ENCODE measurements at places on chromosomes 1 and 21.

GRCh38 chr1:92992054-92992453 is 30.8 kb upstream of the DIPK1A start:
- DNase-seq, result no peak

GRCh38 chr1:79005945-79006344 is 585 bp downstream of the ADGRL4 start:
- DNase-seq, result peak; percentile 28

- no peak for DNase-seq
Observed at GRCh38 chr1:209104646-209105045, 478.9 kb upstream of the CAMK1G start.

DNA sequence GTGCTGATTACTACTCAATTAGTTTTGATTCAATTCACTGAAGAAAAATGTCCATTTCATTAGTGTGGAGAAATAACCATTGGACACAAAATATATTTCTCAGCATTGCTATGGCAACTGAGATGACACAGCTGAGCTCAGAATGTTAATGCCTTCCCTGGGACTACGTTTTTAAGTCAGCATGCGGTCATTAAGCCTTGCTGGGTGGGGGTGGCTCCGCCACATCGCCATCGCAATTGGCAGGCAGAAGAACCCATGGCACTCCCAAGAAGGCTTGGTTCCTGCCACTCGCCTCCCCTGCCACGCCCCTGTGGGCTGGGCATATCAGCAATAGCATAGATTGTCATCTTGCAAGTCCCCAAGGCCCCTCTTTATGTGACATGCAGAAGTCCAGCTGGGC is 256.7 kb upstream of the CAMK1G start:
- DNase-seq, result no peak

- no peak for DNase-seq
Observed at GRCh38 chr1:45353685-45354084, 13.4 kb upstream of the MUTYH start.
